ENCODE measurements at places on chromosomes 6 and 20. TPM values are rescaled to one million over a fixed set of nuclear protein-coding genes. Genes with fewer than 3 reads are reported as not detected.
A peak's percentile ranks its signal among the peaks of the same experiment; 100 is the strongest.

DNA sequence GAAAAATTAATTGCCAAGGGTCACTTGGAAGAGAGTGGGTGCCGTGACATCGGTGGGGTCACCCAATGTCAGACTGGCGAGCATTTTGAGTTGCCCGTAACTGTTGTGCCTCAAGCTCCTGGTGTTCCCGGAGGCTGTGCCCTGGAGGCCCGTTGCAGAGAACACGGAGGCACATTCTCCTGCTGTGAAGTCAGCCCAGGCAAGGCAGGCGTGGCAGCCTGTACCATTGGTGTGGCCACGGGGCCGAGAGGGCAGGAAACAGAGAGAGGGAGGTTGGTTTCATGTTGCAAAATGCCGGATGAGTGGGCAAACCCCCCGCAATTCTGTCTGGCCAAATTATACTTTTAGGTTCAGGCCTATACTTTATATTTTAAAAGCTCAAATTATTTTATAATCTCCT, 81.2 kb downstream of the THBS2 start:
- no peaks in the 10 kb centered on the region for H3K27me3 ChIP-seq
- H3K36me3 ChIP-seq, result no peaks in the 10 kb centered on the region
- H3K4me1 ChIP-seq, result peaks cover 12% of the 10 kb centered on the region

DNA sequence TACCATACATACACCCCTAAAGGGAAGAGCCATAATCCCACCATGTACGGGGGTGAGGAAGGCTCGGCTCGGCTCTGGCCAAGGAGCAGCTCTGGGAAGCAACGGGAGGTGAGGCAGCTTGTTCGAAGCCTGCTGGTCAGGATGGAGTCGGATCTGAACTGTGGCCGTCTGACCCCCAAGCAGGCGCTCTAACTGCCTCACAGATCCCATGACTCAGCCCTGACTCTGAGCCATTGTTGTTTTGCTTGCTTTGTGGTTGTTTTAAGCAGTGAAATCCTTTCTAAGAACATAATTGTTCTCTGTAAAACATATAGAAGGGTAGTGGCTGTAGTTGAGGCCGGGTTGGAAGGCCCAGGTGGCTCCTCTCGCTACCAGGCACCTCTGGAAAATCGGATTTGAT, 10.9 kb downstream of the C6orf132 start:
- peaks cover 6% of the 10 kb centered on the region for H3K4me1 ChIP-seq
- peak; percentile 89 for DNase-seq
- no peaks in the 10 kb centered on the region for H3K27me3 ChIP-seq
- peak overlapping the region; percentile 32 for H3K27ac ChIP-seq

DNA sequence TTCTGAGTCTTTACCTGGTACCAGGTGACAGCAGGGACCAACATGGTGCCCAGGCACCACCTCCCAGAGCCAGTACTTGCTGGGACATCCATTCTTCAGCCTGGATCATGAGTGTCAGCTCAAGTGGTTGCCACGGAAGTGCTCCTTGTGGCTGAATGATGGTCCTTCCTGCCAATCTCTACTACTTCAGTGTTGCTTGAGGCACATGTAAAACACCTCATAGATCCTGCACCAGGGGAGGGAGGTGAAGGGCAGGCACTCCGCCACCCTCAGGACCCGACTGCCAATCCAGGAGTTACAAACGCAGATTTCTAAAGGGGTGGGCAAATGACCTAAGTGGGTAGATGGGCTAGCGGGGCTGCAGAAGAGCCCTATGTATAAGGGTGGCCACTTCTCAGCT, 226.0 kb downstream of the PREX1 start:
- no peaks in the 10 kb centered on the region for H3K36me3 ChIP-seq
- H3K4me3 ChIP-seq, result no peak overlapping the region
- H3K4me1 ChIP-seq, result no peaks in the 10 kb centered on the region
- DNase-seq, result no peak

DNA sequence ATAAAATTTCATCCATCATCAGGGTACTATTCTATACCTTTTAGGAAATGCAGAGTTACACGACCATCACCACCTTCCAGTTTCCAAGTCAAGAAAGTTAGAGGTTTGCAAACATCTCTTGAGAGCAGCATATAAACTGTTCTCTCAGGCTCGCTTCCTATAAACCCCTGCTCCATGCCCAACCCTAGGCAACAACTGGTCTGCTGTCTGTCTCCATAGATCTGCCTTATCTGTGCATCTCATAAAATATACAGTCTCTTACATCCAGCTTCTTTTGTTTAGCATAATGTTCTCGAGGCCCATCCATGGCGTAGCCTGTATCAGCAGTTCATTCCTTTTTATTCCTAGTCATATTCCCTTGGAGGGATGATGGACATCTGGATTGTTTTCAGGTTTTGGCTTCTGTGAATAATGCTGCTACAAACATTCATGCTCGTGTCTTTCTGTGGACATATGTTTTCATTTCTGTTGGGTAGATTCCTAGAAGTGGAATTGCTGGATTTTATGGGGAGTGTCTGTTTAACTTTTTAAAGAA, 6.1 kb downstream of the PTPRT start:
- no peaks in the 10 kb centered on the region for H3K4me1 ChIP-seq
- H3K4me3 ChIP-seq, result no peak overlapping the region
- H3K27ac ChIP-seq, result no peak overlapping the region
- H3K36me3 ChIP-seq, result no peaks in the 10 kb centered on the region
- DNase-seq, result no peak

Gene NMBR
- not detected for total RNA-seq

GRCh38 chr20:47382746-47383415, 26.4 kb upstream of the ZMYND8 start:
- H3K4me1 ChIP-seq, result peaks cover 9% of the 10 kb centered on the region
- H3K27me3 ChIP-seq, result no peaks in the 10 kb centered on the region
- no peaks in the 10 kb centered on the region for H3K36me3 ChIP-seq
- H3K4me3 ChIP-seq, result no peak overlapping the region
- H3K27ac ChIP-seq, result peak overlapping the region; percentile 6

- no peak overlapping the region for H3K4me3 ChIP-seq
- H3K4me1 ChIP-seq, result no peaks in the 10 kb centered on the region
- no peaks in the 10 kb centered on the region for H3K27me3 ChIP-seq
- no peak overlapping the region for H3K27ac ChIP-seq
- DNase-seq, result no peak
- H3K36me3 ChIP-seq, result no peaks in the 10 kb centered on the region
Observed at GRCh38 chr20:59297686-59298085, 2.7 kb upstream of the EDN3 start.

GRCh38 chr20:53949319-53949839, 121.0 kb downstream of the BCAS1 start:
- H3K4me3 ChIP-seq, result no peak overlapping the region
- no peaks in the 10 kb centered on the region for H3K27me3 ChIP-seq
- peaks cover 11% of the 10 kb centered on the region for H3K4me1 ChIP-seq
- H3K36me3 ChIP-seq, result no peaks in the 10 kb centered on the region

DNA sequence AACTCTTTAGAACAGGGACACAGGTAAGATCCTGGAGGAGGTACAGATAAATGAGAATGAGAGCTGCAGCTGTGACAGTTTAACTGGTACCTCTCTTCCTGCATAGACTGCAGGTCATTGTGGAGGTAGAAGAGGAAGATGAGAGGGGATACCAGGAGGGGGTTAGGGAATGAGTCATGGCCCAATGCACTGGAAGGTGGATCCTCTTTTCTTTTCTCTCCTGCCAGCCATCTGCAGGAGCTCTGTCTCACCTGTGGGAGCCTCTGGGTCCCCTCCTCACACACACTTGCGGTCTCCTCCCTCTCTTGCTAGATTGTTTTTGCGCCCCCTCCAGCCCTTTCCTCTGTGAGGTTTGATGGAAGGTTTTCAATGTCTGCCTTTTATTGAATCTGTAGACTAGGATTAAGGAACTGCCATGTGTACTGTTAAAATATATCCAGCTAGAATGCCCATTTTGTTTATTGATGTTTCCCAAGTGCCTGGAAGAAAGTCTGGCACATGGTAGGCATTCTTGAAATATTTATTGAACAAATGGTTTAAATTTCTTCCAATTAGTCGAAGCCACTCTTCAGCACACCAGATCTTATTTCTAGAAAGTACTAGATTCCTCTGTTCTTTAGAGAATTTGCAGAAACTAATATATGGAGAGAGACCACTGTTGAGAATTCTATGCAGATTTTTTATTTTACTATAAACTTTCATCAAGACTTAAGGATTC, 13.0 kb downstream of the C6orf163 start:
- no peak for DNase-seq
- no peaks in the 10 kb centered on the region for H3K36me3 ChIP-seq
- no peak overlapping the region for H3K27ac ChIP-seq
- H3K27me3 ChIP-seq, result no peaks in the 10 kb centered on the region
- peaks cover 2% of the 10 kb centered on the region for H3K4me1 ChIP-seq

- no peak for DNase-seq
- no peak overlapping the region for H3K4me3 ChIP-seq
- H3K4me1 ChIP-seq, result no peaks in the 10 kb centered on the region
Observed at GRCh38 chr20:36308986-36309385, 2.8 kb downstream of the DLGAP4 start.

DNA sequence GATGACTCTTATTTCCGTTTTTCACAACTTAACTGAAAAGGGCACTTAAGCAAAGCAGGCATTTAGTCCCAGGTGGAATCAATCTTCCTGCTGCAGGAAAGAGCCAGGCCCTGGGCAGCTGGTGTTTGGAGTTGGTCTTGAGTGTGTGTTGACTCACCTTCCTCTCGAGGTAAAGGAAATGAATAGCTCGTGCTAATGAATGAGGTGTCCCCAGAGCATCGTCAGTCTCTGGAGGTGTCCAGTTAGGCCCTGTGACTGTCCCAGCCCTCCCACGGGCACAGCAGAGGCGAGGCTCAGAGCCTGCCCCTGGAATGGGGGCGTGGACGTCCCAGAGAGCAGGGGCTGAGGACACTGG, 277.7 kb downstream of the NRN1 start:
- DNase-seq, result peak; percentile 59
- H3K27ac ChIP-seq, result no peak overlapping the region
- no peaks in the 10 kb centered on the region for H3K27me3 ChIP-seq
- H3K4me1 ChIP-seq, result peaks cover 3% of the 10 kb centered on the region
- no peaks in the 10 kb centered on the region for H3K36me3 ChIP-seq
- no peak overlapping the region for H3K4me3 ChIP-seq

Gene SAYSD1
- 5.9 TPM for total RNA-seq

DNA sequence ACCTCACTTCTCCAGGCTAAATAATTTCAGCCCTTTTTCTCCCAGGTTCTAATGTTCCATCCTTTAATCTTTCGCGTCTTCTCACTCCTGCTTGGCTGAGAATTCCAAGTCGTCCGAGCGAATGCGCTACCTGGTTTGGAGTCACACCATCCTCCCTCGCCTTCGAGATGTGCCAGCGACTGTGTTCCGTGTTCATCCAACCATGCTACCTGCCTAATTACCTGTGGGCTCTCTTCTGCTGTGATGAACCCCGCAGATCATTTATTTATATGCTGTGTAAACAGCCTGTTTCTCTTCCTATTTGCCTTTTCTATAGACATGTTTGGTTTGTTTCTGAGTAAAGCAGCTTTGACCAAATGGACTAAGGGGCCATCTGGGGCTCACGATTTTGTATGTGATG, 83.5 kb upstream of the TMEM181 start:
- H3K4me3 ChIP-seq, result no peak overlapping the region
- H3K4me1 ChIP-seq, result peaks cover 10% of the 10 kb centered on the region
- peaks cover 12% of the 10 kb centered on the region for H3K36me3 ChIP-seq
- DNase-seq, result no peak
- no peak overlapping the region for H3K27ac ChIP-seq

DNA sequence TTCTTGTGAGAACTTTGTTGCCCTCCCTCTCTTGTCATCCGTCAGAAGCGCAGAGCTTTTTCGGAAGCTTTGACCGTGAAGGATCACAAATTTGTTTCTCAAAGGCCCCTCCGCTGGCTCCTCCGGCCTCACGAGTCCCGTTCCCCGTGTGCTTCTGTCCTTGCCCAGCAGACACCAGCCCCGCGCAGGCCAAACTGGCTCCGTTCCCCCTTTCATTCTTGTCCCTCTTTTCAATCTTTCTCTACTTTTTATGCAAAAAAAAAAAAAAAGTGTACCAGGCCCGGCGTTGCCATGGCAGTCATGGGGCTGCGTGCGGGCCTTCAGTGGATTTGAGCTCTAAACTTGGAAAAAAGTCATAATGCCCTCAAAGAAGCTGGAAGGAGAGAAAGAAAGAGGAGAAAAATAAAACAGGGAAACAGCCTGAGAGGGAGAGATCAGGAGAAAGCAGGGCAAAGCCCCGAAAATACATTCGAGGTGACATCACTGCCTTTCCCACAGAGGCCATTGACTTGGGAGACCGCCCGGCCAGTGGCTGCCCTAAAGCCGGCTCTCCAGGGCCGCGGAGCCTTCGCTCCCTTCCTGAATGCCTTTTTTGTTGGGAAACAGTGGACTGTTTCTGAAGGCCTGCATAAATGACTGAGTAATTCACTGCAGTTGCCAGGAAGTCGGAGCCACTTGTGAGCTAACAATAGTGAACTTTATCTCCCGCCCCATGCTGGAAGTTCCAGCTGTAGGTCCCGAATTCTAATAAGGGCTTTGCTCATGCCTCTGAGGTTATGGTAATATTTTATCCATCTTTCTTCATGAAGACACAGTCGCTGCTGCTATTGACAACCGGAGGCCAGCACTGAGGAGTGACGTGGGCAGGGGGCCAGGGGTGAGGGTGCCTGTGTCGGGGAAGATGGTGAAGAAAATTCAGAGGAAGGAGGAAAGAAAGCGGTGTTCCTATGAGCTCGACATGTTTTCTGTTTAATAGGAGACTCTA, 670.9 kb downstream of the QKI start:
- H3K4me3 ChIP-seq, result no peak overlapping the region
- no peak for DNase-seq
- H3K4me1 ChIP-seq, result no peaks in the 10 kb centered on the region
- no peak overlapping the region for H3K27ac ChIP-seq
- no peaks in the 10 kb centered on the region for H3K27me3 ChIP-seq

- no peak overlapping the region for H3K4me3 ChIP-seq
- no peaks in the 10 kb centered on the region for H3K36me3 ChIP-seq
- no peaks in the 10 kb centered on the region for H3K27me3 ChIP-seq
- peaks cover 1% of the 10 kb centered on the region for H3K4me1 ChIP-seq
- no peak overlapping the region for H3K27ac ChIP-seq
Observed at GRCh38 chr6:116330511-116330910, 40.2 kb upstream of the DSE start.

GRCh38 chr6:136969433-136969832, 47.3 kb downstream of the SLC35D3 start:
- no peaks in the 10 kb centered on the region for H3K36me3 ChIP-seq
- peaks cover 6% of the 10 kb centered on the region for H3K27me3 ChIP-seq
- H3K4me3 ChIP-seq, result no peak overlapping the region
- H3K27ac ChIP-seq, result no peak overlapping the region
- no peak for DNase-seq

GRCh38 chr20:49287555-49288249, 9.8 kb upstream of the ZNFX1 start:
- H3K27ac ChIP-seq, result peak overlapping the region; percentile 32
- DNase-seq, result peak; percentile 73
- H3K27me3 ChIP-seq, result no peaks in the 10 kb centered on the region
- H3K4me3 ChIP-seq, result no peak overlapping the region

Gene CAPN11
- total RNA-seq, result not detected

GRCh38 chr6:14896475-14896874, 349.4 kb upstream of the JARID2 start:
- DNase-seq, result peak; percentile 32
- H3K27ac ChIP-seq, result no peak overlapping the region
- H3K4me1 ChIP-seq, result no peaks in the 10 kb centered on the region
- no peaks in the 10 kb centered on the region for H3K36me3 ChIP-seq
- H3K27me3 ChIP-seq, result no peaks in the 10 kb centered on the region

All from IMR-90 (cell line).